ENCODE measurements at places on chromosomes 3 and 15.
A peak's percentile ranks its signal among the peaks of the same experiment; 100 is the strongest.

DNA sequence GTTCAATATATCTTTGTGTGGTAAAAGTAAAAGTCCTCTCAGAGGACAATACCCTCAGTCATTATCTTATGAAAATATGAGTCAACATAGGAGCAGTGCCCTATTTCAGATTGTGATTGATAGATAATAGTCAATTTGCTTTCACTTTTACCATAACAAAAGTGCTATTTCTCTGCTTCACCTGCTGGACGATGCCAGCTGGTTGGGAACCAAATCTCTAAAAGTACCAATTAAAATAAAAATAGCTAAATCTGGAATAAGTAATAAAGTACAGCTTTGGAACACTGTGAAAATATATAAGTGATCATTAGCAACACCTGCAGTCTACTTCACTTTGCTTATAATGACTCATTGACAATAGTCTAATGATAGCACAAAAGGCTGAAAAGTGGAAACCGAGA, 390.3 kb upstream of the AGTR1 start:
- no peak for DNase-seq

- DNase-seq = no peak
Measured at GRCh38 chr3:127037971-127038446, 55.1 kb downstream of the PLXNA1 start.

GRCh38 chr15:32675466-32675865, 34.0 kb downstream of the SCG5 start:
- DNase-seq = no peak

DNA sequence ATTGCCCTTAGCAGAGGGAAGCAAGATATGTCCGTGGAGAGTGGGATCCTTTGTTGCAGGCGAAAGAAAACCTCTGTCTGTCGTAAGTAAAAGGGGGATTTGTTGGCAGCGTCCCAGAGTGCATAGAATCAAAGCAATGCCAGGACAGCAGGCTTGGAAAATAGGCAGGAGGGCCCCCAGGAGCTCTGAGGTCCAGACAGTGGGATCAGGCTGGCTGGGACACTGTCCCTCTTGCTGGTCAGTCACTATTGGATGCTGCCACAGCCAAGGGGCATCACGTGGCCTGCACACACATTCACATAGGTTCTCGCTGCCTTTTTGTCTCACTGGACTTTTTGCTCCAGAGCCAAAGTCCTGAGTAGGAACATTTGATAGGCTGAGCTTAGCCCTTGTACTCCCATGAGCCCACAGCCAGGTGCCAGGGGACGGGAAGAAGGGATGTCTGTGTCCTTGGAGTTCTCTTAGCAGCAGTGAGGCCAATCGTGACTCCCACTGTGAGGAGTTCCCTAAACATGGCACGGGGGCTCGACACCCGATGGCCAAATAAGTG, 10.7 kb downstream of the MUC20 start:
- DNase-seq = no peak

- DNase-seq = no peak
Measured at GRCh38 chr3:78580681-78581080, 1187.1 kb downstream of the ROBO1 start.

DNA sequence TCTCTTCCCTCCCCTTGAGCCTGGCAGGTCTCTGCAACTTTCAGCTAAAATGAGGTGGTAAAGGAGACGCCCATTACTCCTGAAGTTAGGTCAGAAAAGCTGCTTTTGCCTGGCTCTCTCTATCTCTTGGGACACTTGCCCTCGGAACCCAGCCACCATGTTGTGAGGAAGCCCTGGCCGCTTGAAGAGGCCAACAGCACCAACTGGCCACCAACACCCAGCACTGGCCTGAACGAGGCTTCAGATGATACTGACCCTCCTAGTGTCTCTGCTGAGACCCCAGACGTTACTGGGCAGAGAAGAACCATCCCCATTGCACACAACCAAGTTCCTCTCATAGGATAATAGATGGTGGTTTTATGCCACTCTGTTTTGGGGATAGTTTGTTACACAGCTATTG, 49.5 kb upstream of the PCSK6 start:
- DNase-seq = no peak

GRCh38 chr3:170660139-170660538, 74.3 kb upstream of the SLC7A14 start:
- DNase-seq = no peak

GRCh38 chr15:94666553-94666952, 435.2 kb downstream of the MCTP2 start:
- DNase-seq = no peak

GRCh38 chr15:59002418-59002859, 15.0 kb downstream of the RNF111 start:
- no peak for DNase-seq

DNA sequence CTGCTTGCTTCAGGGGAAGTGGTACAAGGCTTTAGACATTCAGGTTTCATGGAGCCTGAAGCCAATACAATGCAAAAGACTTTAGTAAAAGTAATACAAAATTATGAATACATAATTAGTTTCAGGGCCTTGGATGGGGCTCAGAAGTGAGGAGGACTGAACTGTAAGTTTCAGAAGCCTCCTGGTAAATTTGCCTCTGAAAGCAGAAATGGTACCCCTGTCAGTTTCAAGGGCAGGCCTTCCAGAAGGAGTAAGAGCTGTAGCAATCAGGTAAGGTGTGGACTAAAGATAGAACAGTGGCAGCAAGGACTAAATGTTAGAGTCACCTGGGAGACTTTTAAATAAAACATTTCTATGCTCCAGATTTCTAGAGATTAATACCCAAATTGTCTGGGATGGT, 402.5 kb upstream of the GOLIM4 start:
- no peak for DNase-seq

DNA sequence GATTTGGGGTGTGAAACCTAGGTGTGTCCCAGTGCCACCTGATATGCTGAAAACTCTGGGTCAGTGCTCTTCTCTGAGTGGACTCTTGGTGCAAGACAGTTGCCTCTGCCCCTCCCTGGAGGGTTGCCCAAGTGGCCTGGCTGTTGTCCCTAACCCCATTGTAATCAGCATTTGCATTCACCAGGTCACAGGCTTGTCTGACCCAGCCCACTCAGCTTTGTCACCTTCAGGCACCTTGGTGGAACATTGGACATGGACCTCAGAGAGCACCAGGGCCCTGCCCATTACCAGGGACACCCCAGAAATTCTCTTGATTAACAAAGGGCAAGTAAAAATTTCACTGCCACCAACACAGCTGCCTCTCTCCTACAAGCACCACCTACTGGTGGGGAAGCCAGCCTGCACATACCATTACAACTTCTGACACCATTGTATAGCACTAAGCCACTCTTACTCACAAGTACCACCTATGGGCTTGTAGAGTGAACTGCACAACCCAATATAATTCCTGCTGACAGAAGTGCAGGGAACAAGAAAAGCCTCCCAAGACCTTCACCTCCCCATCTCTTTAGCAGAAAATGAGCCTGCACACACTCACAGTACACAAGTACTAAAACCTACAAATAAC, 324.6 kb downstream of the EPHA6 start:
- DNase-seq = no peak

GRCh38 chr15:31276596-31277298, 49.9 kb upstream of the KLF13 start:
- no peak for DNase-seq

- DNase-seq = peak; percentile 31
Measured at GRCh38 chr3:49723296-49723627, 489 bp downstream of the GMPPB start.

DNA sequence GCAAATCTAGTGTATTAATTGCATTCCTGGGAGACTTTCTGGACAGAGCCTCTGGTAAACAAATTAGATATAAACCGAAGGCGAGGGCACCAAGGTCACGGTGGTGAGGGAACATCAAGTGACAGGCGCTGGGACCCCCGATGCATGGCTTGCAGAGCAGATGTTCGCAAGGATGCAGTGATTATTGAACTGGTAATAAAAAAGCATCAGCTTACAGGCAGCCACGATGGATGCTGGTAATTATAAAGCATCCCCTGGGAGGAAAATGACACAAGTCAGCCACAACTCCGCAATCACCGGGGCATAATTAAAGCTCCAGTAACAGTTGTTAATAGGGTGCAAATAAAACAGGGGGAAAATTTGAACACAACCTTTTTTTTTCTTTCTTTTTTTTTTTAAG, 231.1 kb upstream of the DPH6 start:
- DNase-seq = no peak

DNA sequence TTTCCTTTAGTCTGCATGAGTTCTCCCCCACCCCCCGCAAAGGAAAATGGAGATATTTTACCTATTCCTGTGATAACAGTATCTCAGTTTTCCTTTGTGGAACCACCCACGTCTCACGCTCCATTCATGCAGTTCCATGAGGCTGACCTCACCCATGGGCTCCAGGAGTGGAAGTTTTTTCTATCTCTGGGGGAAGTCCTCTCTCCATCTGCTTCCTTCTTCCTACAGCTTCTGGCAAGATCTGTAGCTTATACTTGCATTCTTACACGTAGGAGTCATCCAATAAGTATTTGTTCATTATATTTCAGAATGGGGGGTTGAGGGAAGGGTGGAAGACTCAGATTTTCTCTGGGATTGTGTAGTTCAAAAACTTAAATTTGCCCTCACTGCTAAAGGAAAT, 5.8 kb upstream of the GLCE start:
- DNase-seq = peak; percentile 67

DNA sequence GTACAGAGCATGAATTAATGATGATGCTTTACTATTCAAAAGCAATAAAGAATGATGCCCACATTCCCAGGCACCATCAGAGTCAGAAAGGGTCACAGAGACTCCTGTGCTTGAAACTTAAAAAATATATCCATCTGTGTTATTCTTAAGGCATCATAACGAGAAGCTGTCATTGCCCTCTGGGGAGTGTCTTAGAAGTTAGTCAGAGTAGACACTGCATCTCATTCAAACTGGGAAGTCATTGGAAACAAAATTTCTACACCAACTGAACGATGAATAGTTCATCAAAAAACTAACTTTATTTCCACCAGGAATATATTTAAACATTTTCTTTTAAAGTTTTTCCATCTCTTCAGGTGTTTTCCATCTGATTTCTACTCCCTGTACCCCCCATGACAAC, 122.9 kb downstream of the RFTN1 start:
- no peak for DNase-seq

GRCh38 chr15:51825698-51826097, 3.8 kb upstream of the TMOD3 start:
- DNase-seq = no peak

DNA sequence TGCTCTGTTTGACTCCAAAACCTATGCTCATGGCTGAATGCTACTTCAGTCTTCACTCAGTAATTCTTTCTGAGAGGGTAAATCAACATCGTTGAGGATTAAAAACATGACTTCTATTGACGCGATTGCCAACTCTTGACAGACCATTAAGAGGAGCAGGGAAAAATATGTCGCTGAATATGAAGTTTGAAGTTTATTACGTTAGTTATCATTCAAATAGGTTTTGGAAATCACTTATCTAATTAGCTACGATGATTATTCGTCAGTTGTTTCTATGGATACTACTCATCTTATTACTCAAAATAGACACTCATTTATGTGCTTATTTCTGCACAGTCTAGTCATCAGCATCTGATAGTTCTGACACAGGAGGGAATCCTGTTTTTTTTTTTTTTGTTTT, 279.2 kb upstream of the TBL1XR1 start:
- DNase-seq = no peak

All from MG63 (cell line).